NCI-H446 (cell line): ENCODE measurements at places on chromosomes 3 and 15.

- no peak for DNase-seq
Measured at GRCh38 chr3:183822631-183823030, 2.7 kb downstream of the MAP6D1 start.

DNA sequence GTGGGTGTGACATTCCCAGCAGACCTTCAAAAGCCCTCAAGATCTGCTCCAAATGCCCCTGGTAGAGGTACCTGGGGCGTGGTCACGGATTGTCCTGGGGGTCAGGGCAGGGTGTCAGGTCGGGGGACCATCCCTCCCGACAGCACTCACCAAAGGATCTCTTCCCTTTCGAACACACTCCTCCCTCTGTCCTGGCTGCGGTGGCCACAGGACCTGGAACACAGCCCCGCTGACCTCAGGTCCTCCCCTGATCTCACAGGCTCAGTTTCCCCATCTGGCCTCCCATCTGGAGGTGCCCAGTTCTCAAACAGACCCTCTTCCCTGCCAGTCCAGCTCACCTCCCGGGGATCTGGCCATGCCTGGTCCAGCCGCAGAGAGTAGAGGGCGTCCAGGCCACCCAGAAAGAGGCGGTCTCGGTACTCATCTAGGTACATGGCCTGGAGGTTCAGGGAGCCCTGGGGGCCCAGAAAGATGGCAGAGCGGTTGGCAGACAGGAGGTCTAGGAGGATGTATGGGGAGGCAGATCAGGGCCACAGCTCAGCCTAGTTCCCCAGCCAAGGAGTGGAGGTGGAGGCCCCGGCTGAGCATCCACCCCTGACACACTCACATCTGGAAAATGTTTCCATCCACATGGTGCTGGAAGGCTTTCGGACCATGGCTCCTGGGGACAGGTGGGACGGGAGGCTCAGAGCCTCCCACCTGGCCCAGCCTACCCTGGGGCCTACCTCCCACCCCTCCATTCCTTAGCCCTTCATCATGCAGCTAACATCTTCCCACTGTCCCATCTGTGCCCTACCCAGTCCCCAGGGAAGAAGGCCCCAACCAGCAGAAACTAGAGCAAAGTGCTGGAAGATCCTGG lies 2.3 kb downstream of the SEMA3G start:
- no peak for DNase-seq

- DNase-seq, result no peak
Measured at GRCh38 chr3:133970916-133971315, 58.8 kb downstream of the SLCO2A1 start.

- no peak for DNase-seq
Measured at GRCh38 chr3:35710554-35710953, 71.2 kb downstream of the ARPP21 start.

GRCh38 chr15:74809956-74810355 lies 2.7 kb upstream of the LMAN1L start:
- no peak for DNase-seq

- DNase-seq, result no peak
Measured at GRCh38 chr3:148083526-148084182, 614.0 kb upstream of the AGTR1 start.
